Karpas-422 (cell line): ENCODE measurements at places on chromosomes 1 and 21.

DNA sequence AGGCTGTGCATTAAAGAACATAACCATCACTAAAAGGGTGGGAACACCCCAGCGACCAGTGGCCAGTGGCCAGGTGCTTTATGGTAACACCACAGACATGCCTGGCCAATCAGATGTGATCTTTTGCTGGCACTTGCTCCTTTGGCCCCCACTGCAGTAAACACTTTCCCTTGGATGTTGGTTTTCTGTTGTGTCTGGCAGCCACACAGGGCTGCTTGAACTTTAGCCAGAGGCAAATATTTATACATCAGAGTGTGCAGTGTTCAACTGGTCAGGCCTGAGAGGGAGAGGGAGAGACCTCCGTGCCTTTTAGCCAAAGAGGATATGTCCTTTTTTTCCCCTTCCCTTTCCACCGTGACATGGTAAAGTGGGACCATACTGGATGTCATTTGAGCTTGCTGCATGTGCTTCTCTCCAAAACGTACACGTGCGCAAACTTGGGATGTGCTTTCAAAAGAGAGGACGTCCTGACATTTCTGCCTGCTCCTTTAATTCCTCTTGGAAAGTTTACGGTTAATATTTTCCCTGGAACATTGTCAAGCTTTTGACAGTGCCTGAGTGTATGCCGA, 101.2 kb downstream of the NFIA start:
- DNase-seq = no peak

GRCh38 chr1:32742199-32742947, 39.8 kb upstream of the SYNC start:
- no peak for DNase-seq

DNA sequence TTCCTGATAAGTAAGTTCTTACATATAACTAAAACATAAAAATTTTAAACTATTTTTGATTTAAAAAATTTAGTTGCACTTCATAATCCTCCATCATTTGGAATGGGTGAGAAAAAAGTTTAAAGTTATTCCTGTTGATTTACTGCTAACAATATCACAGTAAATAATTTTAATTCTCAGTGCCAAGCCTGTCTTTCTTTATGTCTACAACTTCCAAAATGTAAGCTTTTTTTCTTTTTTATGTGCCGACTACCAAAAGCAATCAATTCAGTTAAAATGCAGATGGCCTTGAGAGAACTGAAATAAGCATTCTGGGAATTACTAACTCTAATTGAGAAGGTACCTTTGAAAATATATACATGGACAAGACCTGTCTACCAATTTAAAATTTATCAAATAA, 1224.3 kb upstream of the B3GALT2 start:
- no peak for DNase-seq

DNA sequence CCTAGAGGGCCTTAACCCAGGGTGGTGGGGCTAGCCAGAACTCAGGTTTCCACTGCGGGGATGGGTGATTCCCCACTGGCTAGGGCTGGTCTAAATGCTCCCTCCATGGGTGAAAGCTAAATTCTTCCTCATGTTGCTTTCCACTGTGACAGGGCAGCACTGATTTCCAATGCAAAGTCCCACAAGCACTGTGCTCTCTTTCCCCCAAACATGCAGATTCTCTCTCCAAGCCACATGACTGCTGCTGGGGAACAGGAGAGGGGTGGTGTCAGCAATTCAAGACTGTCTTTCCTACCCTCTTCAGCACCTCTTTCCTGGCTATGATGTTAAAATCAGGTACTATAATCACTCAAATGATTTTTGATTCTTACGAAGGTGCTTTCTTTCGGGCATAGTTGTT, 215.5 kb downstream of the RWDD3 start:
- DNase-seq = no peak

- no peak for DNase-seq
Observed at GRCh38 chr1:188769936-188770335, 1707.7 kb downstream of the BRINP3 start.

DNA sequence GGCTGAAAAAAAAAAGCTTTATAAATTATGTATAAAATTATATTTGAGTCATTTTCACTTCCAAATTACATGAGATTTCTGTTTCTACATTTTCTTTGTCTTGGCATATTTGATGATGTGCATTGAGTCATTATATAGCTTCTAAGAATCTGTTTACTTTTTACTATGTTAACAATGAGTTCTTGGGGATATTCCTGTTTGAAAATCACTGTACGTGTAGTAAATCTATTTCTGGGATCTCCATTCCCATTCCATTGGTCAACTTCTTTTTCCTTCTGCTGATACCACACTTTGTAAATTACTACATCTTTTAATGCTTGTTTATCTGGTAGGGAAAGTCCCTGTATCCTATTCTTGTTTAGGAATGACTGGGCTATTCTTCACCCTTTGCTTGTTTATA, 43.6 kb downstream of the TNFRSF9 start:
- no peak for DNase-seq

- DNase-seq = peak; percentile 6
Observed at GRCh38 chr1:210362526-210362925, 33.8 kb downstream of the HHAT start.

DNA sequence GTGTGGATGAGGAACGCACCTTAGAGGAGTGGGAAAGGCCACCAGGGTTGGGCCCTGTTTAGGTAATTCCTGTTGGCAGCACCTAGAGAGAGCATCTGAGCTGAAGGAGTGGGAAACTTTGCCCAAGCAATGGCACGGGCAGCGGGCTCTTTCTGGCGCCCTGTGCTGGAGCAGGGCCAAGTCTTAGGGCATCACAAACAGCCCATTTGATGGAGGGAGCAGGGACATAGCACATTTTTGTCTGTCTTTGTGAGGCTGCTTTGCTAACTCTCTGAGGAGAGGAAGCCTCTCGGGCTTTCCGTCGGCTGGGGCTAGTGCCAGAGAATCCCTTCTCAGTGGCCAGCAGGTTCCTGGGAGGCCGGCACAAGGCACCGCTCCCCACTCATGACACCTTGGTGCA, 22.5 kb upstream of the CNTN2 start:
- no peak for DNase-seq

GRCh38 chr1:205298191-205298994, 23.2 kb downstream of the NUAK2 start:
- DNase-seq = no peak

GRCh38 chr1:49527606-49528305, 496.0 kb downstream of the AGBL4 start:
- DNase-seq = no peak

- no peak for DNase-seq
Observed at GRCh38 chr1:6499296-6499695, 7.8 kb upstream of the PLEKHG5 start.

DNA sequence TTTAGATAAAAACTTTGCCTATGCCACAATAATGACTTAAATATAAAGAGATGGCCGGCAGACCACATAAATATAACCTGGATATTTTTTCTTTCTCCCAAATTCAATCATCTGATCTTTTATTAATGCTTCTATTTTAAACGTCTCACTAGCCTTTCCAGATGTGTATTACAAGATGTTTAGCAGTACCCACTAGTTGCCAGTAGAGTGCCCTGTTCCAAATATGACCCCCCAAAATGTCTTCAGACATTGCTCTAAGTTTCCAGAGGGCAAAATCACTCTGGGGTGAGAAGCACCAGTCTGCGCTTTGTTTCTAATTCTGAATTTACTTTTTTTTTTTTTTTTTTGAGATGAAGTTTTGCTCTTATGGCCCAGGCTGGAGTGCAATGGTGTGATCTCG, 268.1 kb downstream of the GRIK1 start:
- peak; percentile 53 for DNase-seq

DNA sequence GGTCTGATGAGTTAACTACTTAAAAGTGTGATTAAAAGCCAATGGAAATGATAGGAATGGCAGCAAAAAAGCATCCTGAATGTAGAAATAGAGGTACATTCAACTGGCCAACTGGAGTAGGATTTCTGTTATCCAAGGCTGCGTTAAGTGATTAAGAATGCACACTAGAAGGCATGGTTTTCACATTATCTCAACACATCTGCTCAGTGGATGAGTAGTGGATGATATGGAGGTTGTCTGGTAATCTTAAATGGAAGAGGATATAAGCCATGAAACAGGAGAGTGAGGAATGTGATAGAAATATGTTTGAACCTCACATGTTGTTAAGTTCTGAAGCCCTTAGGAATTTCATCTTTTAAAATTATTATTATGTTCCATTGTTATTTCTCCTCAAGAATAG, 839.9 kb downstream of the USP25 start:
- DNase-seq = no peak

DNA sequence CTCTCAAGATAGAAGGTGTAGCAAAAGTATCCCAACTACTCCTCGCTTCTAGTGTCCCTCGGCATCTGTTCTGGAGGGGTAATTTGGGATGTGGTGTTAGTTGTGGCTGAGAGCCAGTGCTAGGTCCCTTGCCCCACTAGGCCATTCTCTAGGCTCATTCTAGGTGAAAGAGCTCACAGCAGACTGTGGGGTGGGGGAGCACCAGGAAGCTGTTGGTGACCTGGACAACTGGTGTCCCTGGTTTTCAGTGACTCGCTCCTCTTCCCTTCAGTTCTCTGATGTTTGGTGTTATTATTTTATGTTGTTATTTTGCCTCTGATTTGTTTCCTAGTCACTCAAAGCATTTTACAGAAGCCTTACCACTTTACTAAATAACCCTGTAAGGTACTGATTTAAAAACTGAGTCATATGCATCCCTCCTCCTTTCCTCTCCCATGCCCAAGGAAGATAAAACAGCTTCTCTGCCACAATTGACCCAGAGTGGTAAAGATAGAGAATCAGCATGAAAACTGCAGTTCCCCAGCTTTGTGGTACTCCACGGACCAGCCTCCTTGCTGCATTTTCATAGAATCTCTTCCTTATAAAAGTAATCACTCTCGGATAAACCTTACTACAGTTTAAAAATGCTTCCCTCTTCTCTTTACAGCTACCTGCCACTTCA, 14.1 kb downstream of the DYRK3 start:
- DNase-seq = no peak

DNA sequence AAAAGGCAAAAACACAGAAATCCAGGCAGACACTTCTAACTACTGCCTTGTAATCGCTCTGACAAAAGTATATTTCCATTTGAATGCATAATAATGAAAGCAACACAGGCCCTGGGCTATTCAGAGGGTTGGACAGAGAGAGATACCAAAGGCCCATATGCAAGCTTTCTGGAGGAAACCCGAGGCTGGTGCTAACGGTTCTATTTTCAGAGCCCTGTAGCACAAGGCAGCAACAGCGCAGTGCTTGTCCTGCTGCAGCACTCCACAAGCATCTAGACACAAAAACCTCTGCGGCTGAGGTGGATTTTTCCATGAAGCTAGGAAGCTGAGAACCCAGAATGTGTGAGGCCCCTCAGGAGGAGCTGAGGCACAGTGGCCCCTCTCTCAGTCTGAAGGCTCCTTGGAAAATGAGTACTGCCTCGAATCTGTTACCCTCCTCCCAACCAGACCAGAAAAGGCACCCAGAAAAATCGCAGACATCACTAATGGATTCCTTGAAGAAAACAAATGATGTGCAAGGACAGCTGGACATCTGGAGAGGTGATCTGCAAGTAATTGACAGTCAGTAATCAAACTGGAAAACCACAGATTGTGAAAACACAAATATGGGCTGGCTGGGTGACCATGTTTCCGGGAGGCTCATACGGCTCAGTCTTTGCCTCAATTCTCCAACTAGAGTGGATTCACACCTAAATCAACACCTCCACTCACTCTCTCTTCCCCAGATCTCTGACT, 54.0 kb downstream of the COLGALT2 start:
- DNase-seq = no peak

GRCh38 chr1:118944133-118944532, 44.0 kb downstream of the TBX15 start:
- DNase-seq = no peak

DNA sequence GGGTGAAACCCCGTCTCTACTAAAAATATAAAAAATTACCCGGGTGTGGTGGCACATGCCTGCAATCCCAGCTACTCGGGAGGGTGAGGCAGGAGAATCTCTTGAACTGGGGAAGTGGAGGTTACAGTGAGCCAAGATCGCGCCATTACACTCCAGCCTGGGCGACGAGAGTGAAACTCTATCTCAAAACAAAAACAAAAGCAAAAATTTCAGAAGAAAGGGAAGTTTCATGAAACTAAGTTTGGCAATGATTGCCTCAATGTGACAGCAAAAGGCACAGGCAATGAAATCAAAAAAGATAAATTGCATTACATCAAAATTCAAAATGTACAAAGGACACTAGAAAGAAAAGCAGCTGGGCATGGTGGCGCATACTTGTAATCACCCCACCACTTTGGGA, 40.1 kb downstream of the BTF3L4 start:
- no peak for DNase-seq

GRCh38 chr1:43354936-43355335, 3.8 kb upstream of the CDC20 start:
- DNase-seq = no peak

- DNase-seq = no peak
Observed at GRCh38 chr1:84401156-84401555, 2.9 kb downstream of the DNASE2B start.

DNA sequence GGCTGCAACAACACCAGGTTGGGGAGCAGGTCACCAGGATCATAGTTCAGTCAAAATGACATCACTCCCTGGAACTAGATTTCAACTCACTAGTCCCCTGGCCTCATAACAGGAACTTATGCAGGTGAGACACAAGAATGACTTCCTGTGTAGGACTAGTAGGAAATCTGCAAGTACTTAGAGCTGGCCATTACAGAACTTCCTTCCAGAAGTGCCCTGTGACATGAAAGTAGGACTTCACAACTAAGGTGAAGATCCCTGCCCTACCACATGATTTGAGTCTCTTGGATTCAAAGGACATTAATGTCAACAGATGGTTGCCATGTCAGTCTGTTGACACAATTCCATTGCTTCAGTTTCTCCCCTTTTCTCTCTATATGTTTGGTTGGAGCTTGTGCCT, 223.1 kb downstream of the RPS6KC1 start:
- DNase-seq = no peak

DNA sequence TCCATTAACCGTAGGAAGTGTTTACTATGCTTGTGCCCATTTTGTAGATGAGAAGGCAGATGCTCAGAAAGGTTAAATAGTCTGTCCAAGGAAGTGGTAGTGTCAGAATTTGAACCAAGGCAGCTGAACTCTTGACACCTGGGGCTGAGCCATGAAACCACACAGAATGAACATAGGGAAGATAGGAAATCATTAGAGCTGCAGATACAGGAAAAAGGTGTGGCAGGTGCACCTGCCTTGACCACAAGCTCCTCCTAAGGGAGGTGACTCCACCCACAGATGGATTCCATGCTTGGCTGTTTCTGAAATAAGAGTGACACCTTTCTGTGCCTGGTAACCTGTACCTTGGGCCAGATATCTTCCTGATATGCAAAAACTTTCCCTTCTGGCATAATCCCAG, 69.9 kb upstream of the IGSF21 start:
- no peak for DNase-seq

DNA sequence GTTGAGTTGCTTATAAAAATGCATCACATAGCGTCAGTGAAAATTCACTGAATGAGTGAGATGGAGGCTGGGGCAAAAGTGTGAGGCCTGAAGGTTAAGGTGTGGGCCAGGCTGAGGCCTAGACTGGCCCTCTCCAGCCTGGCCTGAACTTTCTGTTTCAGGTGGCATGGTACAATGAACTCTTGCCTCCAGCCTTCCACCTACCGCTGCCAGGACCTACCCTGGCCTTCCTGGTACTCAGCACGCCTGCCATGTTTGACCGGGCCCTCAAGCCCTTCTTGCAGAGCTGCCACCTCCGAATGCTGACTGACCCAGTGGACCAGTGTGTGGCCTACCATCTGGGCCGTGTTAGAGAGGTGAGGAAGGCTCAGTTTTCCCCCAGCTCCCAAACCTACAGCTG, 7.1 kb downstream of the MMACHC start:
- DNase-seq = no peak
